ENCODE measurements at places on chromosomes 12 and 14. TPM values are rescaled to one million over a fixed set of nuclear protein-coding genes. Genes with fewer than 3 reads are reported as not detected.

The MYL2 gene
- total RNA-seq: not detected

The ZC2HC1C gene
- 0.64 TPM for total RNA-seq

The EIF2S3B gene
- 9.5 TPM for total RNA-seq

The C3AR1 gene
- under 0.01 TPM for total RNA-seq

The PIK3C2G gene
- not detected for total RNA-seq

The DENR gene
- total RNA-seq: 46.6 TPM

The PPP1R13B gene
- 7.3 TPM for total RNA-seq

All from fibroblast of villous mesenchyme (primary cell).